D341Med (cell line): ENCODE measurements at places on chromosomes 4 and X.
A peak's percentile ranks its signal among the peaks of the same experiment; 100 is the strongest.

DNA sequence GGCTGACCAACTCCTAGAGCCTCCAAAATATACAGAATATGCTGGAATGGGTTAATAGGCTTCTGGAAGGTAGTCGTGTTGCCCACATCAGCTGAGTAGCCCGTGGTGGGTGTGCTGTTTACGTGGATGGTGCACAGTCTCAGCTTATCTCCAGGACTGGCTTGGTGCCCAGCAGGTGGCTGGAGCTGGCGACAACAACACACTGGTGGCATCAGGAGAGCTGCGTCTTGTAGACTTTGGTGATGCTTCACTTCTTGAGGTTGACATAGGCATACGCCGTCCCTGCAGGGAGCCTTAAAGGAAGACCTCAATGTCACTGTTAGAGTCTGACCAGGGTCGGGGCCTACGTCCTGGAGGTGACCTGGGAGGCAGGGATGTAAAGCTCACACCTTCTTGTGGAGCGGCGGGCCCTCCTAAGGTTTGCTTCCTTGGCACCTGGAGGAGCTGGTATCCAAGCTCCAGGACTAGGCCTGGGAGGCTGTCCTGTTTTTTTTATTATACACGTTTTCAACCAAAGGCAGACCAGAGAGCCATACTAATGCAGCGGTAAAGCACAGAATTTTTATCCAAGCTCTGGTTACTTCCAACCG, 26.5 kb upstream of the RBMX start:
- no peak for DNase-seq

DNA sequence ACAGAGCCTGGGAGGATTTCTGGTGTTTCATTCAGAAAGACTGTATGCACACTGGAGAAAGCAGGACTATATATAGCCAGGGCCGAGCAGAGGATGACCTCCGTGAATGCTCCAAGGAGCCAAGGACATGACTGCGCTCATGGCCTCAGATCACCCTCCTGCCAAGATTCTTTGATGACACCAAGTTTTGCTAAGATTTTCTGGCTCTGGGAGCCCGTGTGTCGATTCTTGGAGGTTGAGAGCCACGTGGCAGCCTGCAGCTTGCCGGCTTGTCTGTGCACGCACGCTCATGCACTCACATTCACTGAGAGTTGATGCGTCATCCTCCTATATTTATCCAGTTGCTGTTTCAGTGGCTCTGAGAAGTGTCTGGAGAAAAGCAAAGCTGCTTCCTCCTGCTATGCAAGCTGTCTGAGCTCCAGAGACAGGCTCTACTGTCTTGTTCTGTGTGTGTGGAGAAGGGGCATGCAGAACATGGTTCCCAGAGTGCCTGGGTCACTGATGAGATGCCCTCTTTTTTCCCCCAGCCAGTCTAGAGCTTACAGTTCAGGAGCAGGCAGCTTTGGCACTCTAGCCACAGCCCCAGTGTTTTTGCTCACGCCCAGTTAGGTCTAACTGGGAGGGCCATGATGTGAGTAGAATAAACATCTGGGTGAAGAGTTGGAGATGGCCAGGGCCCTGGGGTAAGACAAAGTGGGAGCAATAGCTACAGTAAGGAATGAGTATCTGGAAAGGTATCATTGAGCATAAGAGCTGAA, 64.9 kb upstream of the SCOC start:
- no peak for DNase-seq

DNA sequence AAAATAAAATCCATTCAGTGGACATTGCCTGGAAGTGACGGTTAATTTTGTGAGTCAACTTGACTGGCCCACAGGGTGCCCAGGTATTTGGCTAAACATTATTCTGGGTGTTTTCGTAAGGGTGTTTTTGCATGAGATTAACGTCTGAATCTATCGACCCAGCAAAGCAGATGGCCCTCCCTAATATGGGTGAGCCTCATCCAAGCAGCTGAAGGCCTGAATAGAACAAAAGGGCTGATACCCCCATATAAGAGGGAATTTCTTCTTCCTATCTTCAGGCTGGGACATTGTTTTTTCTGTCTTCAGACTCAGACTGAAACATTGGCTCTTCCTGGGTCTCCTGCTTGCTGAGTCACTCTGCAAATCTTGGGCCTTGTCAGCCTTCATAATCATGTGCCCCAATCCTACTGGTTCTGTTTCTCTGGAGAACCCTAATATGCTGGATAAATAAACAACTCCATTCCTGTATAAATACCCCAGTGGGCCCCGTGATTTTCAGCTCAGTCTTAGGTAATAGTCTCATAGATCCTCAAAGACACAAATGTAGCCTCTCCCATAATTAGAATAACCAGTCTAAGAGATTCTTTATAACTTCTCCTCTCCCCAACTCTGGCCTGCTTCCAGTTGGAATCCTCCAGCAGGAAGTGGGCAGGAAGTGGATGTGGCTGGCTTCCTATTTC, 33.1 kb upstream of the DDX3X start:
- no peak for DNase-seq

GRCh38 chrX:121858867-121859647, 811.6 kb downstream of the GLUD2 start:
- no peak for DNase-seq

DNA sequence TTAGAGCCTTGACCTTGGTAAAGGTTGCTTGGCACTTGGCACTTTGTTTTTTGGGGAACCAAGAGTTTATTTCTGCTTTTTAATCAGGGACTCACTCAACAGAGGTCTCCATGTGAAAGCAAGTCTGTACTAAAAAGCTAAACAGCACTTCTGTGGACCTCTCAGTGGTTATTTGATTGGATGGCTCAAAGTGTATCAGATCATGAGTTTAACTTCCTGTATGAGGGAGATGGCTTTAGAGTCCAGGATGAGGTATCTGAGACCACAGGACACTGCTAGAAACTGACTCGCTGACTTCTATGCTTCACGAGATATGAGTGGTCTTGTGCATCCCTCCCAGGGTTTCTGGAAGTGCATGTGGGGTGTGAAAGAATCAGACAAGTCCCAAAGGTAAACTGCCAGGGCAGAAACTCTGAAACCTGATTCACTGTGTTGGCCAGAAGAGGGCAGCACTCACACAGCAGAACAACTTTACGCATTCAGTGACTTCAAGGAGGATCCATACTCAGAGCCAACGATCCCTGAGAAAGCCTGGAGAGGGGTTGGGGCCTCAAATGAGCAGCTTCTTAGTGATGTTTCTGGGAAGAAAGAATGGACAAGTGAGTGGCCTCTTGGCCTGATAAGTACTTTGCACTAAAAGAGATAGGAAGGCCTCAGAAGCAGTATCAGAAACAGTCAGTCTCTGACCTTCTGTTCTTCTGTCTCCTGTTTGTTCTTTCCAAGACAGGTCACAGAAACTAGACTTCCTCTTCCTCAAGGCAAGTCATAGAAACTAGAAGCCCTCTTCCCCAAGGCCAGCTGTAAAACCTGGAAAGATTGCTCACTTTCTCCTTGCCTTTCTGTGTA, 220.3 kb upstream of the CXCL13 start:
- DNase-seq, result peak; percentile 74

GRCh38 chr4:119652998-119653397, 24.4 kb upstream of the PDE5A start:
- no peak for DNase-seq

DNA sequence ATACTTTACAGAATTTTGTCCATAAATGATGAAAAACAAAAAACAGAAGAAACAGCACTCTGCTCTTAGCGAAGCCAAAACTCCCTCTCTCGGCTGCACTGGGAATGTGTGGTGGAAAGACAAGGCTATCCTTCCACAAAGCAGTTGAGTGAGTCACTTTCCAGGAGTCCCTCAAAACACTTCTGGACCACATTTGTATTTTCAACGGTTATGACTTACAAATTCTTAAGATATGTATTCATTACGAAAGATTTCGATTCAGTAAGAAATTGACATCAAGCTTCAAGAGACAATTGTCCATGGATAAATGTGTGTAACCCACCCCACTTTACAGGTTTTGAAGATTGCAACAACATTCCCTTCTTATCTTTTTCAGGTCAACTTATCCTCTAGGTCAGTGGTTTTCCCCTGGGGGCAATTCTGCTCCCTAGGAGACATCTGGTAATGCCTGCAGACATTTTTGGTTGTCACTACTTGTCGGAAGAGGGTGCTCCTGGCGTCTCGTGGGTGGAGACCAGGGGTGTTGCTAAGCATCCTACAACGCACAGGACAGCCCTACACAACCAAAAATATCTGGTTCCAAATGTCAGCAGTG, 66.7 kb upstream of the MTNR1A start:
- DNase-seq, result no peak

GRCh38 chrX:69457756-69458155, 46.4 kb upstream of the NALF2 start:
- DNase-seq, result no peak

DNA sequence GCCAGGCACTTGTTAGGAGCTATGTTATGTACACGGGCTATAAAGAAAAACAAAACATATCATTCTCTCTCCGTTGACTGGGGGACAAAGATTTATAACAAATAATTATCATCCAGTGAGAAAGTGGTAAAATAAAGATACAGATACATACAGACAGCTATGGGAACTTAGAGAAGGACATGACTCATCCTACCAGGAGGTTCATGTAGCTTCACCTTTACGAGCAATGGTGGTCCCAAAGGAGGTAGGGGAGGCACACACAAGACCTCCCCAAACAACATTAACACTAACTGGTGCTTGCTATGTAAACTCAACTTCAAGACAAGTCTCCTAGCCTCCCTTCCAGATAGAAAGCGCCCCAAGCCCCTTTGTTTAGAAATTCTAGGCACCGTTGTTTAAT, 8.9 kb downstream of the AMBN start:
- no peak for DNase-seq

- no peak for DNase-seq
These were observed 506.6 kb downstream of the SH3BGRL start for GRCh38 chrX:81708487-81708886.

GRCh38 chr4:78532046-78532445, 19.5 kb upstream of the ANXA3 start:
- DNase-seq, result no peak

- no peak for DNase-seq
These were observed 14.6 kb downstream of the SMIM31 start for GRCh38 chr4:164768516-164768915.

GRCh38 chrX:72236841-72237240, 2.0 kb downstream of the ERCC6L start:
- no peak for DNase-seq

GRCh38 chr4:3529363-3529762, 2.9 kb downstream of the LRPAP1 start:
- no peak for DNase-seq

- DNase-seq, result no peak
These were observed 26.8 kb downstream of the AMELX start for GRCh38 chrX:11319806-11320520.

- no peak for DNase-seq
These were observed 38.1 kb downstream of the NAA11 start for GRCh38 chr4:79287718-79288117.

DNA sequence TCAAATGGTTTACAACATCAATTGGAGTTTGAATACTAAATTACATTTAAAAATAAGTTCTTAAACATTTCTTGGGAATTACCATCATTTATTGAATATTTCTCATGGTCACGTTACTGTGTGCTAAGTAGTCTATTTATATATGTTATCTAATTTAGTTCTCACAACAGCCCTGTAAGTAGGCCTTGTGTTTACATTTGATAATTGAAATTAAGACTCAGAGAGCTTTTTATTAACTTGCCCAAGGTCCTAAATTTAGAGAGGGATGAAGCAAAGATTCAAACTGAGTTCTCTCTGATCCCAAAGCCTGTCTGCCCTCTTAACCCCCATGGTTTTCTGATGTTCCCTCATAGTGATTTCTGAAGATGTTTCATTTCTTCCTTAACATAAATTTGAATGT, 103.7 kb downstream of the CEP135 start:
- DNase-seq, result no peak

DNA sequence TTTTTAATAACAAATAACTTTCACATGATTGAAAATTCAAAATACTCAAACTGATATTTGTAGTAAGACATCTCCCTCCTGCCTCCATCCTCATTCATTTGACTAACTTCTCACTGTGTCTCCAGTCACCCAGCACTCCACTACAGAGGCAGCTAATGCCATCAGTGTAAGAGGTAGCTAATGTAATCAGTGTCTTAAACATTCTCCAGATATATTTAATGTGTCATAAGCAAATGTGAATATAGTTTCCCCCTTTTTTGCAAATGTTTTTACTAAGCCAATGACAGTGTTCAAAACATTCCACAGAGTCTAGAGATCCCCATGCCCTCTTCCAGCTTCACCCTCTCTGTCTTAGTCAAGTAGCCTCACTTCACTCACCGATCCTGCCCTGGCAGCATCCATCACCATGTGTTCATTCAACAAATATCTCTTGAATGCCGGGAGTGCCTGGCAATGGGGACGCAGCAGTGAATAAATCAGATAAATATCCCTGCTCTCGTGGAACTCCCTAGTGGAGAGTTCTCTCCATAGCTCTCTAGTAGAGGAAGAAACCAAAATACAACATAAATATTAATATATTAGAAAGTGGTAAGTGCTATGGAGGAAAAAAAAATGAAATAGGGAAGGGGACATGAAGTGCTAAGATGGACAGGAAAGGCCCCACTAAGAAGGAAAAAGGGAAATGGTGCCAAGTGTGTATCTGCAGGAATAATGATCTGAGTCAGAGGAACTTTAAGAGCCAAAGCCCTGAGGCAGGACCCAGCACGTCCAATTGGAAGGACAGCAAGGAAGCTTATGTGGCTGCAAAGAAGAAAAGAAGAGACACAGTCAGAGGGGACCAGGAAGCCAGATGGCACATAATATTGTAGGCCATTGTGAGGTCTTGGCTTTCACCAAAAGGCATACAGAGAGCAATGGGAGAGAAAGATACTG, 18.7 kb downstream of the SCFD2 start:
- no peak for DNase-seq

DNA sequence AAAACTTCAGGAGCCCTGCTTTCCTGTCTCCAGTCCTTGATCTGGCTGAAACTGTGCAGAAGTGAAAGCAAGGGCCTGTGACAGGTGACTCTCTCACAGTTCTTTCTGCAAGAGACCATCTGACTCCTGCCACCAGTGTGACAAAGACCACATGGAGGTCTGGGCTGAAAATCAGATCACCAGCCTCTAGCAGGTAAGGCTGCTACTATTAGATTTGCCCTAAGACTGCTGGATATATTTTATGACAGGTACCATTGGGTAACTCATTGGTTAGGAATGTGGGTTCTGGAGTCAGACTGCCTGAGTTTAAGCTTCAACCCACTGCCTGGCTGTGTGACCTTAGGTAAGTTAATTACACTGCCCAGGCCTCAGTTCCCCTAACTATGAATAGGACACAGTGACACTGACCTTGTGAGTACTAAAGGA, 163.3 kb upstream of the SLC7A11 start:
- no peak for DNase-seq

DNA sequence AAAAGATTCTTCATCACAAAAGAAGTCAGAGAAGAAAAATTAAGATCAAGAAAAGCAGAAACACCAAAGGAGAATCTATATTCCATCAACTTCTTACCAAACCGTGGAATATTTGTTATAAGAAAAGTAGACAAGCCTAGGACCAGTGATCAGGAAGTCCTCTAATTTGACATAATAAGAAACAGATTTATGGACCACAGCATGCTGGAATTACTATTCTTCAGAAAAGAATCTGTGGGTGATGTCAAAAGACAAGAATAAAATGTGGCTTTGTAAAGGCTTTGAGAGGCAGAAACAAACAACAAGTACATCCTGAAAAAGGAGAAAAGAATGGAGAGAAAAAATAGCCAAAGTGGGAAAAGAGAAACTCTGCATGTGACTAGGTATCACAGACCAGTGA, 123.3 kb downstream of the SLC10A7 start:
- no peak for DNase-seq
